ENCODE measurements at places on chromosomes 7 and 10. TPM values are rescaled to one million over a fixed set of nuclear protein-coding genes. Genes with fewer than 3 reads are reported as not detected.
A peak's percentile ranks its signal among the peaks of the same experiment; 100 is the strongest.

The JAZF1 gene
- total RNA-seq = not detected

- DNase-seq = peak; percentile 3
- no peak overlapping the region for H3K4me3 ChIP-seq
- H3K27ac ChIP-seq = no peak overlapping the region
- no peaks in the 10 kb centered on the region for H3K36me3 ChIP-seq
- no peaks in the 10 kb centered on the region for H3K27me3 ChIP-seq
- no peaks in the 10 kb centered on the region for H3K4me1 ChIP-seq
These were observed 54.3 kb downstream of the LRRC18 start for GRCh38 chr10:48885376-48885775.

The STEAP2 gene
- total RNA-seq = 3.5 TPM

GRCh38 chr7:28688651-28689050, 269.5 kb downstream of the TRIL start:
- peaks cover 6% of the 10 kb centered on the region for H3K27me3 ChIP-seq
- no peak for DNase-seq
- no peaks in the 10 kb centered on the region for H3K36me3 ChIP-seq
- H3K27ac ChIP-seq = no peak overlapping the region
- peaks cover 8% of the 10 kb centered on the region for H3K4me1 ChIP-seq

The TIMM23 gene
- total RNA-seq = 98.6 TPM

DNA sequence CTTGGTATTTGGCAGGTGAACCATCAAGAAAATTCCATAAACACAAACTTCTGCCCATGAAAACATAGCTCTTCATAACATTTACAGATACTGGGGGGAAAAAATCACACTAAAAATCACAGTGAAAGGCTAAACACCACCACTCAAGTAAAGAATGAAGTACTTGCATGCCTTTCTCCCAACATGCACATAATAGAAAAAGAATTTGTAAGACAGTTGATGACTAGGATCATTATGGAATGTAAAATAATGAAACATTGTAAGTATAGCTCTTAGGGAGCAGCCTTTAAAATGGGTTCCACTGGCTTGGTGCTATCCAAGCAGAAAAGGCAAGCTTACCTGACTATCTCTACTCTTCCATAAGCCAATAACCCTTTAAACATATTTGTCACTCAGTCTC, 299.9 kb upstream of the LRRN3 start:
- no peaks in the 10 kb centered on the region for H3K36me3 ChIP-seq
- H3K27ac ChIP-seq = no peak overlapping the region
- no peak overlapping the region for H3K4me3 ChIP-seq
- no peaks in the 10 kb centered on the region for H3K27me3 ChIP-seq
- no peak for DNase-seq

DNA sequence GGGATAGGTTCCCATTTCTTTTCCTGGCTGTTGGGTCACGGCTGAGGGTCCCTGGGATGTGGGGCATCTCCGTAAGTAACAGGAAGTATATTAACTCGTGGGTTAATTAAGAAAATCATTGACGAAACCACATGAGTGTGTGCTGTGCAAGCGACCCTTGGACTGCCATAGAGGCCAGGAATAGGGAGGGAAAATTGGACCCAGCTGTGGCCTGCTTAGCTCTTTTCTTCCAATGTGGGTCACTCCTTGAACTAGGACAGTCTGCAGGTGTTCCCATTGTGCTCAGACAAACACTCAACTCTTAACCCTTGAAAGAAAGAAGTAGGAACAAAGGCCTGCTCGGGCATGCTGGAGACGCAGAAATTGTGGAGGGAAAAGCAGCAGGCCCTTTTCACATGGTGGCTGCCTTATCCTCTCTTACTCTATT, 25.6 kb upstream of the PLEKHA1 start:
- DNase-seq = peak; percentile 44
- peaks cover 78% of the 10 kb centered on the region for H3K4me1 ChIP-seq
- peak overlapping the region; percentile 60 for H3K27ac ChIP-seq
- no peak overlapping the region for H3K4me3 ChIP-seq
- H3K27me3 ChIP-seq = no peaks in the 10 kb centered on the region
- no peaks in the 10 kb centered on the region for H3K36me3 ChIP-seq

The ADCY1 gene
- total RNA-seq = 0.80 TPM

- H3K27ac ChIP-seq = peak overlapping the region; percentile 70
- H3K36me3 ChIP-seq = no peaks in the 10 kb centered on the region
- H3K4me3 ChIP-seq = peak overlapping the region; percentile 46
These were observed 3.6 kb downstream of the FAM53B start for GRCh38 chr10:124740369-124741280.

- H3K27ac ChIP-seq = no peak overlapping the region
- no peaks in the 10 kb centered on the region for H3K27me3 ChIP-seq
- peaks cover 2% of the 10 kb centered on the region for H3K36me3 ChIP-seq
- DNase-seq = no peak
These were observed 2.3 kb downstream of the VPS37D start for GRCh38 chr7:73669858-73670385.

DNA sequence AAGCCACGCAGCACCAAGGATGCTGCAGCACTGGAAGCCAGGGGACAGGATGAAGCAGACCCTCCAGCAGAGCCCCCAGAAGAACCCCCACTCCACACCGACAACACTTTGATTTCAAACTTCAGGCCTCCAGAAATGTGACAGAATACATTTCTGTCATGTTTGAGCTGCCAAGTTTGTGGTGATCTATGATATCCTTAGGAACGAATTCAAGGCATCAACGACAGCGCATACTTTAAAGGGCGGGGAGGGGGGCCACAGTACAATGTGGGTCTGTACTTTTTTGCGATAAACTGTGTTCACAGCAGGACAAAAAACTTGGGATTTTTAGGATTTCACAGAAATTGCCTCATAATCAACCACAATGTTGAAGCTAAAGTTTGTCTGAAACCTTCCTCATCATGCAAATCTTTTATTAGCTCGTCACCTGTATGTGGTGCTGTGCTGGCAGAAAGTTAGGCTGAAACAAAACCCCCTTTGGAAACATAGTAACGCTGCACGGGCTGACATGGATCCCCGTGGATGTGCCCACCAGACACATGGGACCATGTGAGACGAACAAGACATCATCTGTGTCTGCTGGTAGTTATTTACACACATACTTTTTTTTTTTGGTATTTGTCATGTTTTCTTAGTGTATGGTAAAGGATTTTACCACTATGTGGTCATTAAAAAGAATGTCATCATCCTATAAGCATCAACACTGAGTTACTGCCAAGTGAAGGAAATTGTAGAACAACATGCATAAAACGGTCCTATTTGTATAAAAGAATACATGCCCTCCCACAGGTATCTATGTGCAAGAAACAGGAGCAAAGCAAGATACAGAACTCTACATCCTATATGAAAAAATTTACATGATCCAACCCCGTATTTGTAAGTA, 113.3 kb upstream of the AFAP1L2 start:
- H3K36me3 ChIP-seq = peaks cover 23% of the 10 kb centered on the region
- no peaks in the 10 kb centered on the region for H3K27me3 ChIP-seq
- no peak overlapping the region for H3K4me3 ChIP-seq
- no peak overlapping the region for H3K27ac ChIP-seq
- peaks cover 96% of the 10 kb centered on the region for H3K4me1 ChIP-seq
- DNase-seq = no peak

The ATP6V0E2 gene
- total RNA-seq = 142 TPM

DNA sequence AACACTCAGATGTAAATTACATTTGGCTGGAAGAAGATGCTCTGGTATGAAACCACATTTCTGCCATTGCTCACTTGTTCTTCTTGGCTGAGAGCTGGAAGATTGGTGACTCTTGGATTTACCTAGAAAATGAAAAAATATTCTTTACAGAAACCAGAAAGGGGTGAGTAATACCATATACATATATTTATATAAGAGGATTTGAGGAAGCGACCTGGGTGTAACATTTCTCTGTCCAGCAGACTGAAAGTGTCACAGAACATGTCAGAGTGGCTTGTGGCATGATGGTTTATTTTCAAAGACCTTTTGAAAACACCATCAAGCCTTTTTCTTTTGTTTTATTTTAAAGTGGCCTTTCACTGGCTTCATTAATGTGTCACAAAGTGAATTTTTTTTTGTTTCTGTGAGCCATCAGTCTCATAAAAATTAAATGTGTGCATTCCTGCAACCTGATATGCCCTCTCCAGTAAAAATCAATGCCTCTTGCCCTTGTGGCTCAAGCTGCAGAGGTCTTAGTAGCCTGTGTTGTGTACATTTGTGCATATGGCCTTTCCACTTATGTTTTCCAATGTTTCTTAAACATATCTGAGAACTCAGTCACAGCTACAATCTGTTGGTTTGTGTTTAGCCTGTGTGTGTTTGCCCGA, 23.5 kb downstream of the CREB5 start:
- H3K27ac ChIP-seq = no peak overlapping the region
- no peaks in the 10 kb centered on the region for H3K36me3 ChIP-seq
- no peak for DNase-seq
- peaks cover 1% of the 10 kb centered on the region for H3K27me3 ChIP-seq

- H3K36me3 ChIP-seq = no peaks in the 10 kb centered on the region
- H3K4me1 ChIP-seq = no peaks in the 10 kb centered on the region
- no peak overlapping the region for H3K27ac ChIP-seq
- no peak overlapping the region for H3K4me3 ChIP-seq
These were observed 525.1 kb upstream of the IGFBP3 start for GRCh38 chr7:46446151-46446550.

The SP8 gene
- total RNA-seq = not detected

The EPO gene
- total RNA-seq = 10.3 TPM

- H3K4me1 ChIP-seq = no peaks in the 10 kb centered on the region
- no peak overlapping the region for H3K27ac ChIP-seq
- H3K36me3 ChIP-seq = peaks cover 17% of the 10 kb centered on the region
- no peak overlapping the region for H3K4me3 ChIP-seq
- no peak for DNase-seq
These were observed 203.4 kb downstream of the SLC25A13 start for GRCh38 chr7:96118449-96119001.

The PARD3 gene
- total RNA-seq = 60.0 TPM

The AMZ1 gene
- total RNA-seq = not detected

DNA sequence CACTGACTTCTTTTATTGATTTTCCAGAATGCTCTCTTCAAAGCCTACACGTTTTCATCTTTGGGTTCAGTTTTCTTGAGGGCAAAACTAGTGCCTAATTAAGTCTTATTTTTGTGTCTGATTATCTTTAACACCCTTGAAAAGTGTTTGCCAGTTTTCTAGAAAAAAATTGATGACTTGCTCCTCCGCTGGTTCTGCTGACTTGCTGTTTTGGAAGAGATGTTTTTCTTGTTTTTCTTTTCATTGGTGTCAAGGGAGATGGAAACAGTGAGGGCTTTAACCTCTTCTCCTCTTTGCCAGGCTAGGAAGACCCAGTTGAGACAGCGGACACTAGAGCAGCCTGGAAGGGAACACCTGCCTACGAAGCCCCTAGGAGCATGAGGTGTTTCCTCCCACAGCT, 123.7 kb upstream of the EEPD1 start:
- H3K27ac ChIP-seq = no peak overlapping the region
- no peak overlapping the region for H3K4me3 ChIP-seq
- no peaks in the 10 kb centered on the region for H3K27me3 ChIP-seq

DNA sequence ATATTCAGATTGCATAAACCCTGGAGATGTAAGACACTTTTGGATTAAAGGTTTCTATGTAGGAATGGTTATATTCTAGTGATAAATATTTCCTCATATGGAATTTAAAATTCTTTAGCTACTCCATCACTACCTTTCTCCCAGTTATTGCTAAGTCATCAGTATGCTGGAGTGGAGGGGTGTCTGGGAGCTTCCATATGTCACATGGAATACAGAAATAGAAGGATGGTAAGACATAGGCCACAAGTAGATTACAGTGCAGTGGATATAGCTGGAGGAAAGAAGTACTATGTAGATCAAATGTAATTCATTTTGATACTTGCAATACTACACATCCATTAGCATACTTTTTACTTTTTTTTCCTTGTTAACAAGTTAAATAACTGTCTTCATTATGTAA, 428.4 kb downstream of the ARL4A start:
- H3K36me3 ChIP-seq = no peaks in the 10 kb centered on the region
- no peak overlapping the region for H3K27ac ChIP-seq
- H3K27me3 ChIP-seq = no peaks in the 10 kb centered on the region
- no peak overlapping the region for H3K4me3 ChIP-seq

The TES gene
- 21.6 TPM for total RNA-seq

The NPY gene
- total RNA-seq = not detected

DNA sequence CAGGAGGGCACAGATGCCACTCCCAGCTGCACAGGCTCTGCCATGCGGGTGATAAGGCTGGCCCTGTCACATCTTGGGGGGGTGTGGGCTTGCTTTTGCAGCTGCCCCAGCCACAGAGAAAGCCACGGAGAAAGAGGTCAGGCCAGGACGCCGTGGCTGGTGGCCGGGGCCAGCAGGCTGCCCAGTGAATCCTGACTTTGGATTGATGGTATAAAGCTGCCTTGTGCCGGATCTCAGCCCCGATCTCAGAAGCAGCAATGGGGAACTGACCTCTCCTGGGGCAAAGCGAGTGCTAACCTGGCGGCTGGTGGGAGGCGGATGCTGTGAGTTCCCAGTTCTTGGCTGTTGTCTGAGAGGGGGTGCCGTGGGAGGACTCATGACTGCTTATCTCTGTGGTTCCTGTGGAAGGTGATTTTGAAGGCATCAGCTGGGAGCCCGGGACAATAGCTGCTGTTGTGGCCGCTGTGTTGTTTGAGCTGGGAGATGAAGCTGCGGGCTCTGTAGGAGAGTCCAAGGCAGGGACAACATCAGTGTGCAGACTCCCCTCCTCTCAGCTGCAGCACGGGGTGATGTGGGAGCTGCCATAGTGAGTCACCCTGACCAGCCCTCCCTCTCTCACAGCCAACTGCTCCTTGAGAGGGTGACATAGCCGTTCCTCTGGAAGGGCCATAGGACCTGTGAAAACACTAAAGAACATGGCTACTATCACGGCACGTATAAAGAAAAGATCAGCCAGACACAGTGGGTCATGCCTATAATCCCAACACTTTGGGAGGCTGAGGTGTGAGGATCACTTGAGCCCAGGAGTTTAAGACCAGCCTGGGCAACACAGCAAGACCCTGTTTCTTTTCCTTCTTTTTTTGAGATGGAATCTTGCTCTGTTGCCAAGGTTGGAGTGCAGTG, 17.0 kb downstream of the IL15RA start:
- H3K4me3 ChIP-seq = no peak overlapping the region
- DNase-seq = no peak
- no peaks in the 10 kb centered on the region for H3K4me1 ChIP-seq
- no peak overlapping the region for H3K27ac ChIP-seq
- H3K27me3 ChIP-seq = peaks cover 1% of the 10 kb centered on the region
- H3K36me3 ChIP-seq = no peaks in the 10 kb centered on the region

- no peaks in the 10 kb centered on the region for H3K4me1 ChIP-seq
- no peak overlapping the region for H3K27ac ChIP-seq
- H3K4me3 ChIP-seq = no peak overlapping the region
- no peaks in the 10 kb centered on the region for H3K27me3 ChIP-seq
- H3K36me3 ChIP-seq = no peaks in the 10 kb centered on the region
- DNase-seq = no peak
These were observed 30.7 kb upstream of the RBM20 start for GRCh38 chr10:110613341-110613995.

GRCh38 chr7:18257711-18258110, 230.1 kb upstream of the PRPS1L1 start:
- no peaks in the 10 kb centered on the region for H3K27me3 ChIP-seq
- no peak overlapping the region for H3K4me3 ChIP-seq
- no peaks in the 10 kb centered on the region for H3K4me1 ChIP-seq

GRCh38 chr10:22314852-22315251, 1.3 kb upstream of the COMMD3 start:
- peaks cover 16% of the 10 kb centered on the region for H3K27me3 ChIP-seq
- no peak overlapping the region for H3K27ac ChIP-seq
- H3K4me1 ChIP-seq = peaks cover 31% of the 10 kb centered on the region
- H3K36me3 ChIP-seq = no peaks in the 10 kb centered on the region
- no peak for DNase-seq
- H3K4me3 ChIP-seq = no peak overlapping the region

The PCDH15 gene
- not detected for total RNA-seq

- no peaks in the 10 kb centered on the region for H3K27me3 ChIP-seq
- no peak overlapping the region for H3K4me3 ChIP-seq
- H3K36me3 ChIP-seq = peaks cover 5% of the 10 kb centered on the region
These were observed 54.3 kb downstream of the ARHGAP21 start for GRCh38 chr10:24669285-24669852.

Data from HepG2 (cell line).